ENCODE measurements at places on chromosomes 16 and 17. TPM values are rescaled to one million over a fixed set of nuclear protein-coding genes. Genes with fewer than 3 reads are reported as not detected.

The TBC1D3B gene
- 0.92 TPM for total RNA-seq

The RAC3 gene
- 25.3 TPM for total RNA-seq

The GEMIN4 gene
- total RNA-seq, result 16.7 TPM

The KRTAP16-1 gene
- total RNA-seq, result not detected

The SNAI3 gene
- under 0.01 TPM for total RNA-seq

The MYCBPAP gene
- 0.59 TPM for total RNA-seq

The PLK1 gene
- 3.3 TPM for total RNA-seq

The ALOX15 gene
- total RNA-seq, result not detected

The WFIKKN1 gene
- under 0.01 TPM for total RNA-seq

Data from smooth muscle cell of the umbilical artery (primary cell).